ENCODE measurements at places on chromosomes 7 and 10. TPM values are rescaled to one million over a fixed set of nuclear protein-coding genes. Genes with fewer than 3 reads are reported as not detected.

SFXN3 gene
- 8.5 TPM for total RNA-seq

DNA sequence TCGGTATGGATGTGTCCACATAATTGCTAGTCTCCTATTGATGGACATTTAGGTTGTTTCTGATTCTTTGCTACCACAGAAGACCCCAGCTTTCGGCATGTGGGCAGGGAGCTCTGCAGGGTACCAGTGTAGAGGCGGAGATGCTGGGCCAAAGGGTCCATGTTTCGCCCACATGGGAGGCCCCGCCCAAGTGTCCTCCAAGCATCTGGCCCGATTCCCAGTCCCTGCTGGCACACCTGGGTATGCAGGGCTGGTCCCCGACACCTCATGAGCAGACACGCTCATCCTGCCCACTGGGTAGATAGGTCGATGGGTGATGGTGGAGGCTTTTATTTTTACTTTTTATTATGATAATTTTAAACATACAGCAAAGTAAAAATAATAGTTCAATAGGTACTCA lies 19.4 kb upstream of the TBRG4 start:
- no peak overlapping the region for H3K27ac ChIP-seq
- DNase-seq, result no peak
- no peak overlapping the region for H3K4me3 ChIP-seq
- H3K36me3 ChIP-seq, result no peaks in the 10 kb centered on the region

- H3K27me3 ChIP-seq, result no peaks in the 10 kb centered on the region
- H3K27ac ChIP-seq, result no peak overlapping the region
- no peak overlapping the region for H3K4me3 ChIP-seq
- no peaks in the 10 kb centered on the region for H3K36me3 ChIP-seq
- H3K4me1 ChIP-seq, result no peaks in the 10 kb centered on the region
These were observed 51.6 kb downstream of the SEM1 start for GRCh38 chr7:96658022-96658412.

DNA sequence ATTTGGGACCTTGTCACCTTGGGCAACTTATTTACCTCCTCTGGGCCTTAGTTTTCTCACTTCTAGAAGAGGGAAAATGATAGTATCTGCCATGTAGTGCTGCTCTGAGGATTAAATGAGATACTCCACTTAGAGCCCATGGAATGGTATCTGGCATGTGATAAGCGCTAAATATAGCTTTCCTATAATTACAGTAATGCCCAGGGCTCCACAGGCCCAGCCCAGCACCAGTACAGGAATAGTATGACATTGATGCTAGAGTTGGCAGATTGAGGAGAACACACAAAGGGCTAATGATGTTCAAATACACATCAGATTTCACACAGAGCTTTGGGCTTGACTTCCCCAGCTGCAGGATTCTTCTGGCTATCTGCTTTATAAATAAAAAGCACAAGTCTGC lies 34.9 kb downstream of the FAS start:
- peaks cover 4% of the 10 kb centered on the region for H3K36me3 ChIP-seq
- H3K4me3 ChIP-seq, result no peak overlapping the region
- DNase-seq, result no peak
- no peak overlapping the region for H3K27ac ChIP-seq
